Mesothelial cell of epicardium (in vitro differentiated cells): ENCODE measurements at places on chromosomes 1 and 21.

DNA sequence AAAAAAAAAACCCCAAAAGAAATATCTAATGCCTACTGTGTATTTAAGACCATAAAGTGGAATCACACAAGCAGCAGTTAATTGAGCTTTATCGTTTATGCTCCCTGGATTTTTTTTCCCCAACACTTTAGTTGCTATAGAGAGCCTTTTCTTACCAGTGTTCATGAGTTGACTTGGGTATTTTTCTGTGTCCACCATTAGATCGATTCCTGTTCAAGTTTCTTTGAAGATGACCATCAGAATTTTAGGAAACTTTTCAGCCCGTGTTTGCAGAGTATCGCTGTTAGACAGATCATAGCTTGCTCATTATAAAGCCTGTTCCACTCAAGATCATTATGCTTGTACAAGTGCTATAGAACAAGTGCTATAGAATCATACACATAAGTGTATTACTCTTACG, 1.5 kb downstream of the RALGPS2 start:
- no peak for DNase-seq

DNA sequence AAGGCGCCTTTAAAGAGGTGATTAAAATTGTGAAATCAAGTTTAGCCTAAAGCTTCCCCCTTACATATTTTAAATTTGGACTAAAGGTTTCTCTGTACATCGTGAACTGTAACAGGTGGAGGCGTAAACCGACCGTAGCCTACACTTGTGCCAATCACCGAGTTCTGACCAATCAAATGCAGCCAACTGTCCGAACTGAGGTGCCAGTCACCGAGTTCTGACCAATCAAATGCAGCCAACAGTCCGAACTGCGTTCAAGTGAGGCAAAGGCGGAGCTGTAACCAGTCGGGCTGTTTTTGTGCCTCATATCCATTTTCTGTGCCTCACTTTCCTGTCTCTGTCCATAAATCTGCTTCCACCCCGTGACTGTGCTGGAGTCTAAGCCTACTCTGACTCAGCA, 7.4 kb downstream of the TFF1 start:
- DNase-seq, result no peak

- no peak for DNase-seq
Measured at GRCh38 chr1:7956218-7957032, 5.1 kb upstream of the PARK7 start.

GRCh38 chr1:17913326-17914115, 158.4 kb downstream of the ACTL8 start:
- DNase-seq, result no peak

DNA sequence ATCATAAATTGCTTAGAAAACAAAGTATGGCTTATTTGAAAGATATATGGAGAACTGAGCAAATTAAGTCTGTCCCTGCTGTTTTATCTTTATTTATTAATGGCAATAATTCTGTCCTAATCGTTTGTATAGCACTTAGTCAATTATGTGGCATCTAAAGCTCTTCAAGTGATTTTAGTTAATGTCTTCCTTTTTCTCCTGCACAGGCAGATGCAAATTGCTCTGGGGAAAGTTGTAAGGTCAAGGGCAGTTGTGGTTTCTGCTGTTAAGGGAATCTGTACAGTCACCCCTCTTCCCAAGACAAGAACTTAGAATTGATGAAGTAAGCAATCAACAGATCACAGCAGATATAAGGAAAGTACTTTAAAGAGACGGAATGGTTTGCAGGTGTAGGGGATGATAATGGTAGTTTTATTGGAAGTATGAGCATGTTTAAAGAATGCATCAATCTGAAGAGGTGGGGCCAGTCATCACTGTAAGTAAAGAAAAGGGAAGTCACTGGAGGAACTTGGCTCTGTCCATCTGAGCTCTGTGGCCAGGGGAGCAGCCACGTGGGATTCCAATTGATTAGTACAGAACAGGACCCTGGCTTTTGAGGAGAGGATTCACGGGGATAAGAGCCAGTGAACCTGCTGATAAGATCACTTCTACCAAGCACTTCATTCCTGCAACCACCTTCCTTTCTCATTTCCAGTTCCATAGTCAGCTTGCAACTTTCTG, 116.0 kb upstream of the KCNJ6 start:
- no peak for DNase-seq

- DNase-seq, result no peak
Measured at GRCh38 chr1:37274938-37275631, 199.3 kb upstream of the ZC3H12A start.

- no peak for DNase-seq
Measured at GRCh38 chr21:19368944-19369343, 965.4 kb upstream of the TMPRSS15 start.

GRCh38 chr1:4174291-4175200, 274.5 kb upstream of the C1orf174 start:
- DNase-seq, result no peak

- DNase-seq, result no peak
Measured at GRCh38 chr21:34864370-34865149, 184.5 kb downstream of the RUNX1 start.
